ENCODE measurements at places on chromosomes 1 and 21.

- no peak for DNase-seq
These were observed 35.2 kb upstream of the MAB21L3 start for GRCh38 chr1:116075990-116076389.

- no peak for DNase-seq
These were observed 88.4 kb downstream of the GTF2B start for GRCh38 chr1:88802950-88803349.

DNA sequence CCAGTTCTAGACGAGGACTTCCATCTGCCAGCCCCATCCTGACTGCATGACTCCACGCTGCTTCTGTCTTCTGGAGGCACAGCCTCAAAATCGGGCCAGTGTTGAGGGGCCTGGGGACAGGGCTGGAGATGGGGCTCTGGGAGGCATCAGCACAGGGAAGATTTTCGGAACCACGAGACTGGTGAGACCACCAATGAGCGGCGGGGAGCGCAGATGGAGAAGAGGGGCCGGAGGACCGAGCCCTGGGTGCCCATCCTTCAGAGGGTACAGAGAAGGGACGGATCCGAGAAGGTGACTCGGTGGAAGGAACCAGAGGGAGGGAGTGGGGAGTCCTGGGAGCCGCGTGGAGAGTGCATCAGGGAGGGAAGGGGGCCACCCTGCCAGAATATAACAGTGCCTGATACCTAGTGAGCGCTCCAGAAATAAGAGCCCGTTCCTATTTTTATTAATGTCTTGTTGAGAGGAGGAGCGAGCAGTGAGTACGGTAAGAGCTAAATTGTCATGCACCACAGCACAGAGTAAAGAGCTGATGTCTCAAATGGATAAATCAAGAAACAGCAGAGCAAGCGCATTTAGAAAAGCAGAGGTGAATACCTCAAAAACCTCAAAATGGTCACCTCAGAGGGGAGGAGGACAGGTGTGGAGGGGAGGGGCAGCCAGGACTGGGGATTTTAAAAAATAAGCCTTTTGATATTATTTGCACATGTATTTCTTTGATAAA is 26.2 kb upstream of the KIF26B start:
- no peak for DNase-seq

GRCh38 chr1:201643835-201644104 is 104.8 kb downstream of the NAV1 start:
- DNase-seq = no peak

- DNase-seq = no peak
These were observed 51.9 kb downstream of the LRRN2 start for GRCh38 chr1:204633665-204634064.

GRCh38 chr1:28663871-28664470 is 4.6 kb upstream of the GMEB1 start:
- no peak for DNase-seq

DNA sequence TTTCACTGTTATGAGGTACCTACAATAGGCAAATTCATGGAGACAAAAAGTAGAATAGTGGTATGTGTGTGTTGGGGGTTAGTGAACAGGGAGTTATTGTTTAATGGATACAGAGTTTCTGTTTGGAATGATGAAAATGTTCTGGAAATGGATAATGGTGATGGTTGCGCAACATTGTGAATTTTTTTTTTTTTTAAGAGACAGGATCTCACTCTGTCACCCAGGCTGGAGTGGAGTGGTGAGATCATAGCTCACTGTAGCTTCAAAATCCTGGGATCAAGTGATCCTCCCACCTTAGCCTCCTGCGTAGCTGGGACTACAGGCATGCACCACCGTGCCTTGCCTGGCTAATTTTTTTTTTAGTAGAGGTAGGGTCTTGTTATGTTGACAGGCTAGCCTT is 34.5 kb upstream of the TRABD2B start:
- no peak for DNase-seq

DNA sequence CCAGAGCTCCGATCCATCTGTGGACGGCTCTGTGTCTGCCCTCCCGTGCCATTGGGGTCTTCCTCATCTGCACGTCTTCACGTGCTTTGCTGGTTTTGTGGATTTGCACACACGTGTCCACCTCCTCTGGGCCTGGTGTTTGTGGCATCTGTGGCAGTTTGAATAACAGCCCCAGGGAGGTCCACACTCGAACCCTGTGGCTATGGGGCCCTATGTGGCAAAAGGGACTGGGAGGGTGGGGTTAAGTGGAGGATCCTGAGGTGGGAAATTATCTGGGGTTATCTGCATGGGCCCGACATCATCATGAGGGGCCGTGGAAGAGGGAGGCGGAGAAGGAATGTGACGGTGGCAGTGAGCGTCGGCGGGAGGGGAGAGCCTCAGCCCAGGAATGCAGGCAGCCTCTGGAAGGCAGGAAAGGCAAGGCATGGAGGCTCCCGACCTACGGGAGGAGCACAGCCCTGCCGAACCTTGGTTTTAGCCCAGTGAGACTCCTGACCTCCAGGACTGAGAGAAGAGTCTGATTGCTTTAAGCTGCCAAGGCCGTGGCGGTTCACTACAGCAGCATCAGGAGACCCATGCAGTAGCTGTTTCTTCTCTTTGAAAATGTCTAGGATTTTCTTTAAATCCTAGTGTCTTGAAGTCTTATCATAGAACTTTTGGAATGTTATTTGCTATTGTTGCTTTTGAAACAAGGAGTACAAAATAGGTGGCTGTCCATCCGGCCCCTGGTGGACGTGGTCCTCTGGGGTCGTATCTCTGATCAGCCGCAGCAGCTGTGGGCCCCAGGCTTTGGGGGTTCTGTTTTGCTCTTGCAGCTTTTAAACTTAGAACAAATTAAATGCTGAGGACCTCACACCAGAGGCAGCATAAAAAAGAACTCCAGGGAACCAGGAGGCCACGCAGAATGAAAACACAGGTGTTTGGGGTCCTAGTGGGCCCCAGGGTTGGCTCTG is 40.0 kb upstream of the LRRC3 start:
- no peak for DNase-seq

GRCh38 chr21:33897739-33898138 is 17.9 kb downstream of the ATP5PO start:
- DNase-seq = no peak

DNA sequence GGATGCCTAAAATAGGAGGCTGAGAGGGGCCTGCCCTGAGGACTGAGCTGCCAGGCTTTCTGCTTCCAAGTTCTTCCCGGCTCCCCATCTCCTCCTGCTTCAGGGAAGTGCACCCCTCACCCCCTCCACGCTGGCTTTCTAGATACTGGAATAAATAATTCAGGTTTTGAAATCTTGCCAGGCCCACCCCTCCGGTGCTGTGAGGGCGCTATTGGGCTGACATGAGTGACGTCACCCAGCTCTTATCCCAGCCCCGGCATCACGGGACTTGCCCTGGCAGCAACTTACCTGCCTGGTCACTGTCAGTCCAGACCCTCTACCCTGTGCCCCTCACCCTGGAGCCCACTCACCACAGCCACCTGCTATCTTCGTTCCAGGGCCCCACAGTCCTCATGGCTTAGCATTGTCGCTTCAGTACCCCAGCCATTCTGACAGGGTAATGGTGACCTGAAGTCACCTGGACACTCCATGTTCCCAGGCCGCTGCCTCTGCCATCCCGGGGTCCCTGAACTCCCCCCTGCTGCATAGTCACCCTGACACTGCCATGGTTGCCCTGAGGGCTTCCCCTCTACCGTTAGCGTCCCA is 819 bp upstream of the GPR3 start:
- DNase-seq = no peak

GRCh38 chr1:16091296-16091695 is 17.8 kb upstream of the FAM131C start:
- no peak for DNase-seq

DNA sequence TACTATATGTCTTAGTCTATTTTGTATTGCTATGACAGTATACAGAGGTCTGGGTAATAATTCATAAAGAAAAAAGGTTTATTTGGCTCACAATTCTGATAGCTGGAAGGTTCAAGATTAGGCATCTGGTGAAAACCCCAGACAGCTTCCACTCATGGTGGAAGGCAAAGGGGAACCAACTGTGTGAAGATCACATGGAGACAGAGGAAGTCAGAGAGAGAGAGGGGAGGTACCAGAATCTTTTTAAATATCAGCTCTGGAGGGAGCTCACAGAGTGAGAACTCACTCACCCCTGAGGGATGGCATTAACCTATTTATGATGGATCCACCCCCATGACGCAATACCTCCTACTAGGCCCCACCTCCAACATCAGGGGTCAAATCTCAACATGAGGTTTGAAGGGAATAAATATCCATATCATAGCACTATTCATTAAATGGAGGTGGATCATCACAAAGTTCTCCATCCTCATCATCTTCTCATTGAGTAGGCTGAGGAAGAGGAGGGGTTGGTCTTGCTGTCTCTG is 290.5 kb downstream of the DSCAM start:
- no peak for DNase-seq

DNA sequence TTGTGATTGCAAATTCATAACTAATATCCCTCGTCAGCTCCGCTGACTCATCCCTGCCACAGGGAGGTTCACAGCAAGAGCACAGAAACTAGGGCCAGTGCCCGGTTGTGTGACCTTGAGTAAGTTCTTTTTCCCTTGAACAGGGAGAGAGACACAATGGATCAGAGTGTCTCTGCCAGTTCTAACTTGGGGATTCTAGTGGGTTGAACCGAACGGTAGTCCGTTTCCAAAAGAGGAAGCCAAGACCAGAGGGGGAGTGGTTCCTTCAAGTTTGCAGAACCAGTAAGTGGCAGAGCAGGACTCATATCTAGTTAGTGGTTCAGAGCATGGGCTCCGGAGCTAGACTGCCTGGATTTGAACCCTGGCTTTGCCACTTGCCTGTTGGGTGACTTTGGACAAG is 4.9 kb upstream of the SHISA4 start:
- no peak for DNase-seq

DNA sequence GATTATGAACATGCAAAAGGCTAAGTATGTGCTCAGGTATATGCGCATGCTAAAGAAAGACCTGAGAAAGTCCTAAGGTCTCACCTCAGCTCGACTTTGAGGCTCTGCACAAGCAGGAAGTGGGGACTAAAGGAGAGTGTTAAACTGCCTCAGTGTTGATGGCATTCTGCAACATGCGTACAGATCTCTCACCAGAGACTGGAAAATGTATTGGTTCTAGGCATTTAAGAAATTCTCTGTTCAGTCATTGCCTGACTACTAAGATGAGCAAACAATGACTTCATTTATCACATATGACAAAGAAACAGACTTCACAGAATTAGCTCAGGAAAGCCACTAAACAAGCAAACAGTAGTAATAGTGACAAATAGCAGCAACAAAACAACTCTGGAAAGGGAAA is 90.8 kb downstream of the USH2A start:
- DNase-seq = no peak

- DNase-seq = no peak
These were observed 79.5 kb downstream of the RUNX1 start for GRCh38 chr21:34969423-34970166.

DNA sequence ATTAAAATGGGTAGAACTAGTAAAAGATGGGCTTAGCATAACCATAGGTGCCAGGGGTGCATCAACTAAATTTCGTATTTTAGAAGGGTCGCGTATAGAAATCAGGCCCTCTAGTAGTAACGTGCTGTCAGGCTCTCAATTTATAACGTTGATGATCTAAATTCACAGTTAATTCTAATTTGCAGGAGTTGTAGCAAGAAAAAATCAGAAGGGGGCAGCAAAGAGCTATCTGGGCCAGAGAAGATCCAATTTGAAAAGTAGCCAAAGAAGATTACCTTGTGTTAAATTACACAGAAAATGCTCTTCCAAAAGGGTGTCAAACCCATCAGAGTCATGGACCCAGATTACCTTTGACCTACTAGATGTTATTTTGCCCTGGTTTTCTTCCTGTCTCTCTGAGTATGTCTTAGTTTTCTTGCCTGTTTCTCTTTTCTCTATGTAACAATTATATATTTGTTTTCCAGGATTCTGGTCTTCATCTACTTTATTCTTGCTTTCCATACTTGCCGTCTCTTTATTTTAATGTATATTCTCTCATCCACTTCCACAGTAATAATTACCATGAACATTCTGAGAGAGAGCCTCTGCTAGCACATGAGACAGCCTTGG is 1030.9 kb downstream of the AMY1C start:
- no peak for DNase-seq

GRCh38 chr1:100206301-100206700 is 28.2 kb upstream of the LRRC39 start:
- DNase-seq = no peak

DNA sequence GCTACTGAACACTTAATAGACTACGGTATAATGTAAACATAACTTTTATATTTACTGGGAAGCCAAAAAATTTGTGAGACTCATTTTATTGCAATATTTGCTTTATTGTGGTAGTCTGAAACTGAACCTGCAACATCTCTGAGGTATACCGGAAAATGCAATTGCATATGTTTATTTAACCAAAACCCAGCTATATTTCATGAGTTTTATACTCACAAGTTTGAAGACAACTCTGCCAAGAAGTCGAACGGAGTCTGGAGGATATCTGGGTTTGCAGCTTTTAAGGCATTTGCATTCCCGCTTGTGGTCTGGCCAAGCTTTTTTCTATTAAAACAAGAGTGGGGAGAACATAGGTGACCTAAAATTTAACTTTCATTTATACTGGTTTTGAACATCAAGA is 171.9 kb downstream of the SMYD3 start:
- DNase-seq = no peak

DNA sequence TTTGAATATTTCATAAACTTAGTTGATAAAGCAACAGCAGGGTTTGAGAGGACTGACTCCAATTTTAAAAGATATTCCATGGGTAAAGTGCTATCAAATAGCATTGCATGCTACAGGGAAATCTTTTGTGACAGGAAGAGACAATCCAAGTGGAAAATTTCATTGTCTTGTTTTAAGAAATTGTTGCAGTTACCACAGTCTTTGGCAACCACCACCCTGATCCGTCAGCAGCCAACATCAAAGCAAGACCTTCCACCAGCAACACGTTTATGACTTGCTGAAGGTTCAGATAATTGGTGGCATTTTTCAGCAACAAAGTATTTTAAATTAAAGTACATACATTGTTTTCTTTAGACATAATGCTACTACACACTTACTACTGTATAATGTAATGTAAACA is 47.8 kb downstream of the ADGRL4 start:
- no peak for DNase-seq

- DNase-seq = no peak
These were observed 77.2 kb downstream of the IVNS1ABP start for GRCh38 chr1:185239861-185240260.

Data from stimulated activated CD8-positive, alpha-beta memory T cell treated with anti-CD3 and anti-CD28 coated beads, Interleukin-4, amount 100 ng/mL, for 1 hour (primary cell).